ENCODE measurements at places on chromosomes 6 and 20. TPM values are rescaled to one million over a fixed set of nuclear protein-coding genes. Genes with fewer than 3 reads are reported as not detected.

DNA sequence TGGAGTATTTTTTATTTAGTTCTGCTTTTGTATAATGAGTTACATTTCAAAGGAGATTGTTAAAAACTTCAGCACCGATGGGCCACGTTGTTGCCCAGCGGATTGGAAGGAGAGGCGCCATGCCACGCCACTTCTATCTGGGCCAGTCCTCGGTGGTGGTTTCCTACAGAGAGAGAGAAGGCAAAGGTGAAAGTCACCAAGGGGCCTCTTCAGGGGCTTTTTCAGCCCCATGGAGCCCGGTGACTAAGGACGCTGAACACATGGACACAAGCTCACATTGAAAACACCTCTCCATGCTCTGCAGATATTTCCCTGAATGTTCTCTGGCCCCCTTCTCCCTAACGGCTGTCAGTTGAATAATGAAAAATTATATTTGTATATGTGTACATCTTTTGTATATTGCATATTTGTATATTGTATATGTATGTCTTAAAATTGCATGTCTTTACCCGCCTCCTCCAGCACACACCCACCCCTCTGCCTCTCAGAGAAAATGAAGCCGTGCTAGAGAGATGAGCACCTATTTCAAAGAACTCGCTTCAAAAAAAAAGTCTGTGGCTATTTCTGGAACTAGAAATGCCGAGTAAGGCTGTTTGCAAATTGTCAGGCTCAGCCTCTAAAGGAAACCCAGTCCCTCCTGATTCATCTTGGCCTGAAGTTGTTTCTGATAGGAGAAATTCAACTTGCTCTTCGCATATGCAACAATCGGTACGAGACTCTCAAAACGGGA is 91.9 kb upstream of the CDH4 start:
- H3K27ac ChIP-seq: no peak overlapping the region
- no peak for DNase-seq
- no peak overlapping the region for H3K4me3 ChIP-seq

DNA sequence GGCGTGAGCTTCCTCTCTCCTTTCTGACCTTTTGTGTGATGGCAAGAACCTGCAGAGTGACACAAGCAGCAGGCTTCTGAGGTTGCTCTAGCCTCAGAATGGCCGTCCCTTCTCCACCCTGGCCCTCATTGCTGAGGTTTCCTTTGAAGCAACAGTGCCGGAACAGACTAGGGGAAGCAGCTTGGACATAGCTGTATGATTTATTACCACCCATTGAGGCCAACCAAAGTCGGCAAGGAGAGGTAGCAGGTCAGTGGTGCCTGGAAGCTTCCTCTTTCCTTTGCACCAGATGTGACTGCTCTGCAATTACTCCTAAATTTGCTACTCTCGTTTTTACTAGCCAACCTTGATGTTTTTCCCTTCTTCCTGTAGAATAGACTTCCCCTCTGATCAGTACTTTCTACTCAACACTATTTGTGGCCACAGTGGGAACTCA is 31.4 kb downstream of the PTPN1 start:
- H3K4me1 ChIP-seq: peaks cover 61% of the 10 kb centered on the region
- no peak overlapping the region for H3K4me3 ChIP-seq
- H3K36me3 ChIP-seq: no peaks in the 10 kb centered on the region
- H3K27ac ChIP-seq: no peak overlapping the region
- no peaks in the 10 kb centered on the region for H3K27me3 ChIP-seq

DNA sequence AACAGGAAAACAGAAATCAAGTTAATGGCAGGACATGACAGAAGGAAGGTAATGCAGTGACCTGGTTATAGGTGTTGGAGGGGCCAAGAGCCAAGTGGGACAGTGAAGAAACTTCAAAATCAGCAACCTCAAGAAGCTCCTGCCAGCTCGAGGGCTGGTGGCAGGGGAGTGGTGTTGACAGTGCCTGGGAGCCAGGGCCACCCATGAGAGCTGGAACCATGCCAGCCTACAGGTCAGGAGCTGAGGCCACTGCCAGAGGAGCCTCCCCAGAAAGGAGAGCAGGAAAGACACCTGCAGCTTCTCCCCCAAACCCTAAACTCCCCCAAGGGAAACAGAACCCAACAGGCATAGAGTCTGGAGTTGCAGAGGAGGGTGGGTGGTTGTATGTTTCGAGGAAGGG is 262.1 kb downstream of the LRFN2 start:
- H3K4me3 ChIP-seq: no peak overlapping the region
- peaks cover 4% of the 10 kb centered on the region for H3K27me3 ChIP-seq
- H3K27ac ChIP-seq: no peak overlapping the region
- H3K4me1 ChIP-seq: peaks cover 17% of the 10 kb centered on the region
- no peaks in the 10 kb centered on the region for H3K36me3 ChIP-seq

The BEND6 gene
- total RNA-seq: not detected

DNA sequence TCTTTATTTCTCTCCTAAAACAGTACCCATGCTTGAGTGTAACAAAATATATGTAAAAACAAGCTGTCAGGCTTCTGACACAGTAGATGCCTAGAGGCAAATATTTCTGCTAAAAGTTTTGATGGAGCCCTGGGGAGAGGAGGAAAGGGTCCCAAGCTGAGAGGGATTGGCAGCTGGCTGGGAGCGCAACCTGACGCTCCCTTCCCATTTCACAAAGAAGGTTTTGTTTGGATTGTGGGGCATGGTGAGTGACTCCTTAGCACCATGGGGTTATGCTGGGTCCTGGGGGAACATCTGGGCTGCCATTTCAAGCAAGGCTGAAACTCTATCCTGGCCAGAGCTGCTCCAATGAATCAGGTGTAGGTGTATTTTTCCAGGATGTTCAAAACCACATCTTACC is 720.5 kb downstream of the MAFB start:
- no peak overlapping the region for H3K27ac ChIP-seq
- no peak for DNase-seq
- no peaks in the 10 kb centered on the region for H3K36me3 ChIP-seq
- no peaks in the 10 kb centered on the region for H3K27me3 ChIP-seq

DNA sequence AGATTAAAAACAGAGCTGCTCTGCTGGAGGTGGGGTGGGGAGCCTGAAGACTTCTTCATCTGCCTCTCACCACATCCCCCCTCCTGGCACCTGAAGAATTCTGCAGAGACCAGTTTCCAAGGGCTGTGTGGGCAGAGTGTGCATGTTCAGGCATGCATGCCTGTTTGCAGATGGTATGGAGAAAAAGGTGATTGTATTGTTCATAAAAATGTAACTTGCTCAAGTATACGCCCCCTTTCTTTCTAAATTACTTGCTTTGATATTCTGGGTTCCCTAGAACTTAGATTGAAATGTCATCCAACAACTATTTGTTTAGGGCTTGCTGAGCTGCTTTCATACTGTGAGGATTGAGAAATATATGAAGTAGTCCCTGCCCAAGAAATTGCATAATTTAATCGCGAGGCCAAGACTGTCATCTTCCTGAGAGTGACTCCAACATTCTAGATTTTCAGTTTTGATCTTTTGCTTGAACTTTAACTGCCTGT is 83.6 kb downstream of the LCA5 start:
- H3K27ac ChIP-seq: no peak overlapping the region
- no peaks in the 10 kb centered on the region for H3K4me1 ChIP-seq
- H3K4me3 ChIP-seq: no peak overlapping the region
- DNase-seq: no peak
- H3K27me3 ChIP-seq: no peaks in the 10 kb centered on the region
- no peaks in the 10 kb centered on the region for H3K36me3 ChIP-seq

The DPPA5 gene
- total RNA-seq: not detected

DNA sequence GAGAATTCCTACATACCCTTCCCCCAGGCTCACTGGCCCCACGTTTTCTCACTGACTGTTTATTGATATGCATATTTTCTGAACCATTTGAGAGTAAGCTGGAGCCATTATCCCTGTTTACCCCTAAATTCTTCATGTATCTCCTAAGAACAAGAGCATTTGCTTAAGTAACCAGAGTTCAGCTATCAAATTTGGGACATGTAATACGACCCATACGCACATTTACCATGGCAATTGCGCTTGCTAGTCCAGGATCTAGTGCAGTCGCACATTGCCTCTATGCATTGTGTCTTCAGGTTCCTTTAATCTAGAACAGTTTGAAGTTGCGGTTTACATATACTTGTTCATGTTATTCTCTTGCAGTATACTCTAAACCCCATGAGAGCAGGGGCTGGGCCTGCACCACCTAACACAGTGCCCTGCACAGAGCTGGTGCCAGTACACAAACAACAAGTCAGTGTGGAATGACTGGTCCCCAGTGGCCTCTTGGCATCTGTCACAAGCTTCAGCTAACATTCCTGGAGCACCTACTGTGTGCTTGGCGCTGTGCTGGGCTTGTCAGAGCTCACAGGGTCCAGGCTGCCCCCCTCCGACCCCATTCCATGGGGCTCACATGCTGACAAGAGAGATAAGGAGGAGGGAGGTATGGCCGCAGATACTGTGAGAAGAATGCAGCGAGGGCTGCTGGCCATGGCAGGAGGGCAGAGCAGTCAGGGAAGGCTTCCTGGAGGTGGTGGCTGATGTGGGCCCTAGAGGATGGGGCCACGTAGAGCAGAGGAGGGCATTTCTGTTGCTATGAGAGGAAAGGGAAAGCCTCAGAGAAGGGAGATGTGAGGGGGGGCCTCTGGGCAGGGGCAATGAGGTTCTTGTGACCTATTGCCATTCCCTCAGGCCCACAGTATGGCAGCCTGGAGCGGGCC is 28.1 kb downstream of the SPDEF start:
- no peaks in the 10 kb centered on the region for H3K36me3 ChIP-seq
- no peak for DNase-seq
- H3K27ac ChIP-seq: no peak overlapping the region
- H3K4me1 ChIP-seq: peaks cover 14% of the 10 kb centered on the region
- H3K27me3 ChIP-seq: no peaks in the 10 kb centered on the region

The TUBB2B gene
- not detected for total RNA-seq

DNA sequence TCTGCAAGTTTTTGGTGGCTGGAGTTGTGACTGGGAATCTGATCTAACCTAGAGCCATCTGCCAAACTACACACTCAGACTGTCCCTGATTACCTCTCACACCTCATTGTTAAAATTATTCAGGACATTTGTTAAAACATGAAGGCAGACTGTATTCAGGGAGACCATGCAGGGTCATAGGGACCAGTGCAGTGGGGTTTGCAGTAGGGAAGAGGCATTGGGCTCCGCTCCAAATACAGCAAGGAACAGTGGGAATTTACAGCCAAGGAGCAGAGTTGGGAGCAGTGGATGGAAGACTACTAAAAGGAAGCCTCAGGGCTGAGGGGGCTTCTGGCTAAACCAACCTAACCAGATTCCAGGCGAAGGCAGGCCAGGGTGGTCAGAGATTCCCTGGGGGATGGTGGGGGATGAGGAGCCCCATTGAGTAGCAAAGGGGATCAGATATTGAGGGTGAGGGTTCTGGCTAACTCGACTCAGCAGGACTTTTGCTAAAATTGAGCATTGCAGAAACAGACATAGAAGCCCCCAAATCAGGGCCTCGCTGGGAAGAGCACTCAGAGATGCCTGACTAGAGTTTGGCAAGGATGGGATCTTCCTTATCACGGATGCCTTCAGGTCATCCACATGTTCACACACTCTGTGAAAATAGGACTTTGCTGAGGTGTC is 172.0 kb downstream of the ZDHHC14 start:
- no peak overlapping the region for H3K4me3 ChIP-seq
- no peak overlapping the region for H3K27ac ChIP-seq
- no peaks in the 10 kb centered on the region for H3K36me3 ChIP-seq
- DNase-seq: no peak

The IL17F gene
- 0.84 TPM for total RNA-seq

The ADRM1 gene
- 166 TPM for total RNA-seq

- H3K4me3 ChIP-seq: no peak overlapping the region
- H3K27ac ChIP-seq: no peak overlapping the region
- H3K36me3 ChIP-seq: no peaks in the 10 kb centered on the region
- no peaks in the 10 kb centered on the region for H3K4me1 ChIP-seq
- no peaks in the 10 kb centered on the region for H3K27me3 ChIP-seq
- DNase-seq: no peak
These were observed 15.7 kb upstream of the IGF2R start for GRCh38 chr6:159953091-159953601.

DNA sequence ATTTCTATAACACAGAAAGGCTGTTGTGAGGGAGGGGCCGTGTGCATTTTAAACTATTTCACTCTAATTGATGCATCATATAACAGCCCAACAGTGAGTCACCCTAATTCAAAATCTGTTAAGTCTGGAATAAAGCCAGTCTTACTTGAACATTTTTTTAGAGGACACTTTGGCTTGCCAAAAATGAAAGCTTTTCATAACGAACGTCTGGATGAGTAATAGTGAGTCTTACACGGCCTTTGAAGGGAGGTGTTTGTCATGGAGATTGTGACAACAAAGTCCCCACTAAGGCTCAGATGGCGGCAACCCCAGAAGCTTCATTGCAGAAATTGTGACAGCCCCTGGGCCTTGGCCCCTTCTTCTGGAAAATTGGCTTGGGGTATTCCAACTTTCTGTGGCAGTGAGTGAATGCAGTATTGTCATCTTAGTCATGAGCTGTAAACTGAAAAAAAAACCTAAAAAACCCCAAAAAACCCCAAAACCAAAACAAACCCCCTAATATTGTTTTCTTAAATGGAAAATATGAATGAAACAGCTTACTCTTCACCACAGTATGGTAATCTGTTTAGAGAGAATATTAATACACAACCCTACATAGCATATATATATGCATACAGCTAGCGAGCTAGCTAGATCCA is 92.6 kb upstream of the CLDN20 start:
- H3K4me3 ChIP-seq: peak overlapping the region; percentile 3
- H3K36me3 ChIP-seq: no peaks in the 10 kb centered on the region
- DNase-seq: peak; percentile 52
- no peaks in the 10 kb centered on the region for H3K27me3 ChIP-seq

DNA sequence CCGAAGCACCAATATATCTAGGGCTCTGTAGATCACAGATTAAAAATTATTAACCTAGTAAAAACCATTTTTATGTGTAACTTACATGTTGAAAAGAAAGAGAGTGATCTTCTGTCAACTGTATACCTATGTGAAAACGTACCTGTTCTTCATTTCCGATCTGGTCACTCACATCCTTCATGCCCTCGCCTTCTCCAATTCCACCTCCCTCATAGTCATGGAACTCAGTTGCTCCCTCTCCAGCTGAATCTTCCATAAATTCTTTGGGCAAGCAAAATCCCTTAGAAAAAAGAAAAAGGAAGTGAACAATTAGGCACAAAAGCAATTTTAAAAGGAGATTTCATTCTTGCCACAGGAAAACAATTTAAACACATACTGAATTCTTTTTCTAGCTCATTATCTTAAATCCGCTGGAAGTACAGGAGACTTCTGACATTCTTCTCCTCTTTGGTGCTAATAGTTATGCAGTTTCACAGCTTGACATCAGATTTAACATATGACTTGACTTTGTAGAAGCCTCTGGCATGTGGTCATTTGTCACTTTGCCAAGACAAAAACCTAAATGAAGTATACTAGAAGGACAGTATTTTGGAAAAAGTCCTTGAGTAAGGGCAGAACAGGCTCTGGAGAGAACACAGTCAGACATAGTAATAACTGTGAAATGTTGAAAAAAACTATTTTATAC is 29.5 kb upstream of the LYRM2 start:
- DNase-seq: no peak
- H3K4me1 ChIP-seq: no peaks in the 10 kb centered on the region
- no peak overlapping the region for H3K4me3 ChIP-seq
- H3K27me3 ChIP-seq: no peaks in the 10 kb centered on the region
- peaks cover 27% of the 10 kb centered on the region for H3K36me3 ChIP-seq

- no peak overlapping the region for H3K27ac ChIP-seq
- H3K36me3 ChIP-seq: no peaks in the 10 kb centered on the region
- no peak for DNase-seq
- H3K27me3 ChIP-seq: no peaks in the 10 kb centered on the region
- H3K4me1 ChIP-seq: no peaks in the 10 kb centered on the region
- H3K4me3 ChIP-seq: no peak overlapping the region
These were observed 306.8 kb downstream of the LMBRD1 start for GRCh38 chr6:69489970-69490369.

- H3K27me3 ChIP-seq: no peaks in the 10 kb centered on the region
- no peak for DNase-seq
- peaks cover 19% of the 10 kb centered on the region for H3K4me1 ChIP-seq
- H3K36me3 ChIP-seq: peaks cover 46% of the 10 kb centered on the region
- no peak overlapping the region for H3K4me3 ChIP-seq
These were observed 5.1 kb downstream of the DPM1 start for GRCh38 chr20:50953196-50953595.
